Myocyte (in vitro differentiated cells): ENCODE measurements at places on chromosomes 2 and 18. TPM values are rescaled to one million over a fixed set of nuclear protein-coding genes. Genes with fewer than 3 reads are reported as not detected.

GRCh38 chr18:41226186-41226585 lies 728.8 kb upstream of the PIK3C3 start:
- DNase-seq = no peak

The HOXD4 gene
- total RNA-seq = not detected in 2 replicates

DNA sequence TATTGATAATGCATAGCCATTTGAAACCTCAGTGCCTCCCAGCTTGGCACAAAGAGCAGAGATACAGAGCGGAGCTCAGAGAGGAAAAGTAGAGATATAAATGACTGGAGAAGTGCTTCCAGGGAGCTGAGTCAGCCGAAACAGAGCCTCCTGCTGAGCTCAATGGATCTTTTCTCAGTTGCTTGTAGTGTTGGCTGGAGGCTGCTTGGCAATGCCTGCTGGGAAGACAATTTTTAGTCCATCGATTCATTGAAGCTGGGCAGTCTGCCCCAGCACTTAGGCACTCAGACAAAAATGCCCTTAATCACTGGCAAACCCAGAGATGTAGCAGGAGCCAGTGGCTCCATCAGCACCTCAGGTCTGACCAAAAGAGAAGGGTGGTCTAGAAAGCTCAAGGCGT lies 81.3 kb upstream of the SETBP1 start:
- no peak for DNase-seq

DNA sequence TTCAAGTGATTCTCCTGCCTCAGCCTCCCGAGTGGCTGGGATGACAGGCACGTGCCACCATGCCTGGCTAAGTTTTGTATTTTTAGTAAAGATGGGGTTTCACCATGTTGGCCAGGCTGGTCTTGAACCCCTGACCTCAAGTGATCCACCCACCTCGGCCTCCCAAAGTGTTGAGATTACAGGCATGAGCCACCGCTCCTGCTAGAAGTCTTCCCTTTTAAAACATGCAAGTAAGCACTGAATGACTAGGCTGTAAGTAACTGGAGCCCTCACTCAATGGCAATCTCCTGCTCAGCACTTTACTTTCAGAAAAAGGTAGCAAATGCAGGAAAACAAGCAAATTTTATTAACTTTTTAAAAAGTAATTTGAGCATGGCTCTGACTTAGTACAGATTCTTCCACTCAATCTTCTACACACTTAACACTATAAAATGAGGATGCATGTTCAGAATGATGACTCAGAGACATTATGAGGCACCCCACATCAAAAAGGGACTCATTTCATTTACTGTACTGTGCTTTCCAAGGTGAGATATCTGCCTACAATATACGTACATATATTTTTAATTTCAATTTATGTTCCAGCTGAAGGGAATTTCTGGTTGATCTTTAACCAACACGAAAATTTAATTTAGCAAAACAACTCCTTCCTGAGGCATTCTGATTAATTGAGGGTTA lies 6.6 kb upstream of the NCK2 start:
- no peak for DNase-seq

The DRC1 gene
- total RNA-seq = 0.21 TPM in 1 of 2 replicates, not detected in the other

GRCh38 chr18:46161703-46162396 lies 57.7 kb downstream of the HAUS1 start:
- DNase-seq = no peak

The MDH1B gene
- 0.32 and 1.1 TPM in 2 replicates for total RNA-seq

- no peak for DNase-seq
These were observed 631.7 kb downstream of the LRP1B start for GRCh38 chr2:141499123-141499522.

DNA sequence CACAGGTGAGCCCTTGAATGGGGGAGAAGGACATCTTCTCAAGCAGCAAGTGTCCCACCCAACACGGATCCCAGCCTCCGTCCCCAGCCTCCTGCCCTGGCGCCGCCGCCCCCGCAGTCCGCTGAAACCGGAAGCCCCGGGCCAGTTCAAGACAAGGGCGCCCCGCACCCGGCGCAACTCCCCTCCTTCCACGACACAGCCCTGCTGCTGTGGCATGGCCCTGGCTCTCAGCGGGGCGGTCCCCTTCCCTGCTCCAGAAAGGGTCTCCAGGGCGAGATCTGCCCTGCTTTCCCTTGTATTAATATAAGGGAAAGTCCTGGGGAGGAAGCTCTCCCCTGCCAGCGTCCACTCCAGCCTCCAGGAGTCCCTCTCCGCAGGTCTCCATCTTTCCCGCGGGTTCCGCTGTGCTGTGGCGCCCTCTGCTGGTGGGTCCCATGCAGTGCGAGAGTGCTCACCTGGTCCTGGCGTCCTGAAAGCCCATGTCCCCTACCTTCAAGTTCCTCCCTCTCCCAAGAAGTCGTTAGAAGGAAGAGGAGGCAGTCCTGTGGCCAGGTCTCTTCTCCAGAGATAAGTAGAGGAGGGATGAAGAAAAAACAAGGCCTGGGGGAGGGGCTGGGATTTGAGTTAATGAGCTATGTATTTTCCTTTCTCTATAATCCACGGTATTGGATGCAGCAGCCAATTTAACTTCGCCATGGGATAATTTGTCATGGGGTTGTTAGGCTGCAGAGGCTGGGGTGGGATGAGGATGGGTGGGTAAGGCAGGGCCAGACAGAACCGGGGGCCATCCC lies 176.0 kb downstream of the SMAD2 start:
- no peak for DNase-seq
